ENCODE measurements at places on chromosomes 5 and 9.

DNA sequence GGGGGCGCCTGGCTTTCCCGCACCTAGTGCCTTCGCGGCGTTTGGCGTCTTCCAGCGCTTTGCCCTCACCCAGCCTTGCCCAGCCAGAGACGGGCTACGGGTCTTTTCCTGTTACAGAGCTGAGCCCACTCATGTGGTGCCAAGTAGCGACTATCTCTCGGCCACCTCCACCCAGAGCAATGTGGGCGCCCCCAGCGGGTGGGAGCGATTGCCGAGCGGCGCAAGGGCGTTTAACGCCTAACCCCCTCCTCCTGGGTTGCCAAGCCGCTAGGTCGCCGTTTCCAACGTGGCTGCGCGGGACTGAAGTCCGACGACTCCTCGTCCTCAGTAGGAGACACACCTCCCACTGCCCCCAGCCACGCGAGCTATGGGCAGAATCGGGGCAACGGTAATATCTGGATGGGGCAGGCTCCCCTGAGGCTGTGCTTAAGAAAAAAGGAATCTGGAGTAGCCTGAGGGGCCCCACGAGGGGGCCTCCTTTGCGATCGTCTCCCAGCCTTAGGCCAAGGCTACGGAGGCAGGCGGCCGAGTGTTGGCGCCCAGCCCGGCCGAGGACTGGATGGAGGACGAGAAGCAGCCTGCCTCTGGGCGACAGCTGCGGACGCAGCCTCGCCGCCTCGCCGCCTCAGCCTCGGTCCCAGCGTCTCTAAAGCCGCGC is 5.8 kb downstream of the TLX3 start:
- DNase-seq: no peak

DNA sequence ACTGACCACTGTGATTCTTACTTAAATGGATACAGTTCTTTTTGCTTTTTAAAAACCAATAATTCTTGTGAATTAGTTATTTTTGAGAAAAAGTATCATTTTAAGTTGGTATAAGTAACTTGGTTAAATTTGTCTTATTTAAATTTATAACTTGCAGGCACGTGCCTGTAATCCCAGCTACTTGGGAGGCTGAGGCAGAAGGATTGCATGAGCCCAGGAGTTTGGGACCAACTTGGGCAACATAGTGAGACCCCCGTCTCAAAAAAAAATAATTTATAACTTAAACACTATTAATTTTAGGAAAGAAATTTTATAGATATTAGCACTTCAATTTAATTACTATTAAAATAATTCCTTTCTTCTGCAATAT is 5.0 kb downstream of the CPEB4 start:
- DNase-seq: no peak

GRCh38 chr5:62011089-62011664 is 294.8 kb upstream of the KIF2A start:
- no peak for DNase-seq

DNA sequence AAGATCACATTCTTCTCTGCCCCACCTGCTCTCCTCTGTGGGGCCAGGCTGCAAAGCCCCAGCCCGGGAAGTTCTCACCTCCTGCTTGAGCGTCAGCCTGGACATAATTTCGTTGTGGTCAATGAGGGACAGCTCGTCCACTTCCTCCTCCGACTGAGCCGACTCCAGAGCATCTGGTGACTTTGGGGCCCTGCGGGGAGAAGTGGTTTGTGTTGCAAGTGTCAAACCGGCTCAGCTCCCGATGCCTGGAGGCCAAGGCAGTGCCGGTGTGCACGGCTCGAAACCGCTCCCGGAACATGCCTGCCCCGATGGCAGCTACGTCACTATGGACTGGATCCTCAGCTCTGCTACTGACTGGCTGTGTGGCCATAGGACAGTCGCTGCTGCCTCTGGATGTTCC is 52.8 kb downstream of the PRRT1B start:
- no peak for DNase-seq

GRCh38 chr9:112542593-112543292 is 56.1 kb downstream of the KIAA1958 start:
- DNase-seq: no peak

DNA sequence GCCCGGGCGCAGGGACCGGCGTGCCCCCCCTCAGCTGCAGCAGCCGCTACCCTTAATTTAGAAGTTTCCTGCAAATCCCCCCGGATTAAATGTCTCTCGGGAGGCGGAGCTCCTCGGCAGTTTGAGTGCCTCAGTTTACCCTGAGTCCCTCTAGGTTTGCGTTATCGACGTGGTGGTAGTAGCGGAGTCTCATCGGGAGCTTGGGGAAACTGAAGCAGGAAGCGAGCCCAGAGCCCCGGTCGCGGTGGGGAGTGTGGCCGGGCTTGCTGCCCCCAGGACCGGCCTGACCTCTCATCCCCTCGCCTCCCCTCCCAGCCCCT is 529 bp upstream of the TPM2 start:
- no peak for DNase-seq

DNA sequence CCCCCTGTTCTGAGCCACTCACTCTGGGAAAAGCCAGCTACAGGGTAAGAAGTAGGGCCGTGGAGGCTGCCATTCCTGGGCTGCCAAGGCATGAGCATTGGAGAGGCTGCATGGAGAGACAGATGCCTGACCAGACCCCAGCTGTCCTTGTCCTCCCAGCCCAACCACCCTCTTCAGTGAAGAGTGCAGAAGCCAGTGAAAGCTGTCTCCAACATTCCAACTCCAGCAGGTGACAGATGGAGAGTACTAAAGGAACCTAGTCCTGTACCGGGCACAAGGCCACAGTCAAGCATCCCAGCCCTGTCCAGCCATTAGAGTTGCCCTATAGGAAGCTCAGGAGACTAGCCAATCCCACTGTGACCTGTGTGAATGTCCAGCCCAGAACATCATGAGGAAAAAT is 165.1 kb downstream of the DIRAS2 start:
- DNase-seq: no peak

- DNase-seq: no peak
These were observed 180.5 kb downstream of the CRB2 start for GRCh38 chr9:123536455-123536868.

- DNase-seq: no peak
These were observed 65.3 kb downstream of the ICE1 start for GRCh38 chr5:5487585-5488360.

DNA sequence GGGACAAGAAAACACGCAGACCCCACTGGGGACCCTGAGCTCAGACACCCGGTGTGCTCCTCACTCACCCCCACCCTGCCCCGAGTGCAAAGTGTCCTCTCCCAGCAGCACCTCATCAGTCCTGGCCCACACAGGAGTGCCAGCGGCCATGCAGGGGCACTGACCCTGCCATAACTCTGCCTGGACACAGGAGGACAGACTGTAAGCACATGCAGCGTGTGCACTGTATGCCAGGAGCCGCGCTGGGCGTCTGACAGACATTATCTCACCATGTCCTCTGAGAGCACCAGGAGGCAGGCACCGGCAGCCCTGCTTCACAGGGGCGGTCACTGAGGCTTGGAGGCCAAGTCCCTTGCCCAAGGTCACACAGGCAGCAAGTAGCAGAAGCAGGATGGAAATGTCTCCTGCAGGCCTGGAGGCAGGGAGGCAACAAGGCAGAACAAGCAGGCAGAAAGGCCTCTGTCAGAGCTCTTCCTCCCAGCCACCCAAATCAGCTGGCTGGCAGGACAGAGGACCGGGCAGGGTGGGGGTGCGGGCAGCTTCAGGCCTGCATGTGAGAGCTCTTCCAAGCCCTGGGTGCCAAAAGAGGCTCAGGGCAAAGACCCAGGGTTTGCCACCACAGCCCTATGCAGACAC is 8.4 kb downstream of the EEIG1 start:
- DNase-seq: no peak

DNA sequence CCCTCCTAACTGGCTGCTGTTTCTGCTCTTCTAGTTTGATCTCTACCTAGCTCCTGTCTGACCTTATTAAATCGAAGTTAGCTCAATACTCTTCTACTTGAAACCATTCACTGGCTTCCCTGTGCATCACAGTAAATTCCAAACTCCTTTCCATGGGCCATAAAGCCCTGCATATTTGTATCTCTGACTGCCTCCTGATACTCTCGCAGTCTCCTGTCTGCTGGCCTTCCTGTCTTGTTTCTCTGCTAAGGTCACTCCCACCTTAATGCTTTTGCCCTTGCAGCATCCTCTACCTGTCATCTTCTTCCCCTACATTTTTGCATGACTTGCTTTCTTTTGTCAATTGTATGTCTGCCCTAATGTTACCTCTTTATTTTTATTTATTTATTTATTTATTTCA is 44.8 kb downstream of the SNCAIP start:
- DNase-seq: no peak
